ENCODE measurements at places on chromosomes 5 and 9. TPM values are rescaled to one million over a fixed set of nuclear protein-coding genes. Genes with fewer than 3 reads are reported as not detected.
A peak's percentile ranks its signal among the peaks of the same experiment; 100 is the strongest.

The STK32A gene
- 9.6 TPM for total RNA-seq

DNA sequence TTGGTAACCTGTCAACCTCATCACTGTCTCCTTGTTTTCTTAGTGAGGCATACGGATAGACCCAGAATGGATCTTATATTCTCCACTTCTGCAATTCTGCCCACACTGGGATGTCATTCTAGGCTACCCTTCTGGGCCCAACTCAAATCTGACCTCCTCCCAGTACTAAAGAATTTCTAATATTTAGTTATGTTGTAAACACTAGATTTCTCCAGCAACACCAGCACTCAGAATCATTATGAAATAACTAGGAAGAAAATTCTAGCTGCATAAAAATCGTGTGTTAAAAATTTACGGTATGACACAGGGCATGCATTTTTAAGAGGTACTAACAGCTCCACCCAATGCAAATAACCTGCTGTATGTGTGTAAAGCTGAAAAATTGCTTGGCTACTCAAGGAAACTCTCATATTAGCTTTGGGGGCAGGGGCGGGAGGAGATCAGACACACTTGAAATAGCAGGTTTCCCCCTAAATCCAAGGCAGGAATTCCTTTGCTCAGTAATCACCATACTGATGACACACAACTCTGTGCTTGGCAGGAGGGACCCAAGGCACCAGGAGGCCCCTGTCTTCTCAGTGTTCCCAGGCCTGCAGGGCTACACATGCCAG, 27.3 kb downstream of the MACROH2A1 start:
- DNase-seq = peak; percentile 48

GRCh38 chr5:83721953-83722901, 1.6 kb upstream of the HAPLN1 start:
- DNase-seq = no peak

The STPG3 gene
- not detected for total RNA-seq

The IL9 gene
- not detected for total RNA-seq

The IL5 gene
- not detected for total RNA-seq

Data from lower leg skin (tissue), 4 donors.